Peyer's patch (tissue), 4 donors: ENCODE measurements at places on chromosomes 13 and 19. TPM values are rescaled to one million over a fixed set of nuclear protein-coding genes. Genes with fewer than 3 reads are reported as not detected.

DNA sequence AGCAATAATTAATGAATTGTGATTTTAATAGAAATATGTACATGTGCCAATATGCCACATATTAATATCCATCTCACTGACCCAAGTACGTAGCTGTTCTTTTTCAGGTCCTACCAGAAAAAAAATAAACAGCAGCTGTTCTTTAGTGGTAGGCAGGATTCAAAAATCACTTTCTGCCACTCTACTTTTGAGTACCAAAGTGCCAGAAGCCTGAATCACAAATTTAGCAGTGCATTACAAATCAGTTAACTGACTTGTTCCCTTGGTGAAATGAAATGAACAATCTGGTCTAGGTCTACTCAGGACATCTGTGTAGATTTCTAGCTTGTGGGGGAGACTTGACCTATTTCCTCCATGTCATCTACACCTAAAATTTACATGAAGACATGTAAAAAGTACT is 775.5 kb upstream of the GPC6 start:
- no peaks in the 10 kb centered on the region for H3K27me3 ChIP-seq
- H3K4me1 ChIP-seq = no peaks in the 10 kb centered on the region
- no peak overlapping the region for H3K27ac ChIP-seq
- H3K4me3 ChIP-seq = no peak overlapping the region
- H3K36me3 ChIP-seq = no peaks in the 10 kb centered on the region
- DNase-seq = no peak

DNA sequence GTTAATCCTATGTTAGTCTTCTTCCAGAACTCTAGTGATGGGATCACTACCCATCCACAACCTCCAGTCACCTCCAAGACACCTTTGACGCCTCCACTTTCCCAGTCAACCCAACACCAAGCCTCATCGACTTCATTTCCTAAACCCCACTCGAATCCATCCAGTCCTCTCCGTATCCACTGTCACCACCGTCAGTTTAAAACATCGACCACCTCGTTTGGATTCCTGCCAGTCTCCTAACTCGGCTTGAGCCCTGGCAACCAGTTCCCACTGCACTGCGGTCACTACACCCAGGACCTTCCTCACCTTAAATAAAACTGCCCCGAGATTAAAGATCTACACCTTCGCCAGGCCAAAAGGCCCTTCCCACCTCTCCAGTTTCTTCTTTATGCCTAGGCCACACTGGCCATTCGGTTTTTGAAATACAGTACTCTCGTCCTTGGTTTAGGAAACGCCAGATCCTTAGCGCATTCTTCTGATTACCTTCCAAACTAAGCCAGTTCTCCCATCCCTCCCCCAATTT is 1.2 kb downstream of the MTIF3 start:
- no peaks in the 10 kb centered on the region for H3K36me3 ChIP-seq
- H3K4me1 ChIP-seq = peaks cover 19% of the 10 kb centered on the region
- no peak for DNase-seq

DNA sequence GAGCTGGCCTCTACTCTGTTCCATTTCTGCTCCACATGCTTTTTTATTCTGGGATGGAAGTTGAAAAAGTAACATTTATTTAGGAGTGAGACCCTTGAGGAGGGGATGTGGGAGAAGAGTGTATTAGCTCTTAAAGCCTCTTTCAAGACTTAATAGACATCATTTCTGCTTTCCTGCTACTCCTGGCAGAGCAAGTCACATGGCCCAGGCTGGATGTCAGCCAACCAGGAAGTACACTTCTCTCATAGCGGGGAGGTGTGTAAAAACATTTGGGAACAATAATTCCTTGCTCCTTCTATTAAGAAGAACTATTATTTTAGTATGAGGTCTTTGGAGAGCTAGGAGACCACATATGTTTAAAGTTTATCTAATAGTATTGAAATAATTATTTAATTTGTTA is 40.6 kb upstream of the FAM216B start:
- H3K27ac ChIP-seq = no peak overlapping the region
- no peak overlapping the region for H3K4me3 ChIP-seq
- no peaks in the 10 kb centered on the region for H3K36me3 ChIP-seq
- DNase-seq = no peak

GRCh38 chr13:31301119-31301518 is 101.3 kb downstream of the B3GLCT start:
- no peak overlapping the region for H3K27ac ChIP-seq
- H3K27me3 ChIP-seq = no peaks in the 10 kb centered on the region
- H3K4me3 ChIP-seq = no peak overlapping the region
- DNase-seq = no peak

DNA sequence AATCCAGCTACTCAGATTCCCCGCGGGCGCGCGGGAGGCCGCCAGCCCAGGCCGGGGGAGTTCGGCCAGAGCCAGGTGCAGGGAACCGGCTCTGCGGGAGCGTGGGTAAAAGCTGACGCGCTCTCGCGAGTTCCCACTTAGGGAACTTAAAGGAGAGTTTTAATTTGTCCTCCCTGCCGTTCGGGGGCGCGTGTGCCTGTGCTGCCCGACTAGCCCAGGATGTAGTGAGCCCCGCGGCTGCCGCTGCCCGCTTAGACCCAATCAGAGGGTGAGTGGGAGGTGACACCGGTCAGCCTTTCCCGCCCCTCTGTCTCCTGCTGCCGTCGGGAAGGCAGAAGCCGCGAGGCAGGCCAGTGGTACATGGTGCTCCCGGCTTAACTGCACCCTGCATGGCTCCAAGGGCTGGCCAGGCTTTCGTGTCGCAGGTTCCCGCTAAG is 36.0 kb upstream of the NEK3 start:
- no peaks in the 10 kb centered on the region for H3K36me3 ChIP-seq
- no peaks in the 10 kb centered on the region for H3K27me3 ChIP-seq
- peak; percentile 69 for DNase-seq

GRCh38 chr19:51060973-51061372 is 3.9 kb downstream of the KLK13 start:
- H3K4me3 ChIP-seq = no peak overlapping the region
- no peak overlapping the region for H3K27ac ChIP-seq
- DNase-seq = no peak
- H3K27me3 ChIP-seq = no peaks in the 10 kb centered on the region

GRCh38 chr19:11155373-11156120 is at the start of gene SPC24:
Gene SPC24, minus strand, starts transcription at chr19:11155782. Its CDS starts 6 bp downstream, at chr19:11155776.
- peaks cover 7% of the 10 kb centered on the region for H3K4me1 ChIP-seq
- H3K36me3 ChIP-seq = no peaks in the 10 kb centered on the region
- peak within 1 kb of the TSS; percentile 75 for H3K4me3 ChIP-seq
- H3K27ac ChIP-seq = peak within 1 kb of the TSS; percentile 65

DNA sequence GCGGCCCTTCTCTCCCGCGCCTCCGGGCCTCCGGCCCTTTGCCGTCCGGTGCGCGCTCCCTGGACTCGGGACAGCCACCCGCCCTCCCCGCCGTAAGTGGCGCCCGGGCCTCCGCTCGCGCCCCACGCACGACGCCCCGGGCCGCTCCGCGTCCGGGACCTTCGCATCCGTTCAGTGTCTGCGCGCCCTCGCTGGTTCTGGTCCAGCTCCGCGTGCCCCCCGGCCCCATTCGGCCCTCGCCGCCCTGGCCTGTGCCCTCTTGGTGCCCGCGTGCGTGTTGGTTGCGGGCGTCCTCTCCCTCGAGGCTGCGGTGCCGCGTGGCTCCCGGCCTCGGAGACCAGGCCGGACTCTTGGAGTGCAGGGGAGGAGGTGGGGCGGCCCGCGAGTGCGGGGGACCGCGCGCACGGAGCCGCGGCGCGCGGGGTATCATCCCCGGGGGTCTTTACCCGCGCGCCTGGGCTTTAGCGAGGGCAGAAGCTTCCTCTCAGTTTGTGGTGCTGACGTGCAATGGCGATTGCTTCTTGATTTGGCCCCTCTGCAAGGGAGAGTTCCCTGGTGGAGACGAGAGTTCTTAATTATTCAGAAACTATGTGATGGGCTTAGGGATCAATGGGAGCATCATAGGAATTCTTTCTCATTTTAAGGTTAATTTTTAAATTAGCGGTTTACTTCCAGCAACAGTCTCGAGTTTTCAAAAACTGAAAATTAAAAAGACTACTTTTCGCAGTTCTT is 757 bp downstream of the WASF3 start:
- H3K4me3 ChIP-seq = peak overlapping the region; percentile 69
- no peaks in the 10 kb centered on the region for H3K27me3 ChIP-seq
- H3K27ac ChIP-seq = peak overlapping the region; percentile 39
- H3K4me1 ChIP-seq = no peaks in the 10 kb centered on the region
- no peaks in the 10 kb centered on the region for H3K36me3 ChIP-seq

Gene MCF2L
- total RNA-seq = 81.4 TPM

Gene C19orf81
- total RNA-seq = not detected

Gene SELENOV
- total RNA-seq = not detected

Gene CYP2S1
- total RNA-seq = 46.1 TPM

Gene LRG1
- 2.5 TPM for total RNA-seq
